NCI-H2081 (cell line): ENCODE measurements at places on chromosomes 4 and X.

DNA sequence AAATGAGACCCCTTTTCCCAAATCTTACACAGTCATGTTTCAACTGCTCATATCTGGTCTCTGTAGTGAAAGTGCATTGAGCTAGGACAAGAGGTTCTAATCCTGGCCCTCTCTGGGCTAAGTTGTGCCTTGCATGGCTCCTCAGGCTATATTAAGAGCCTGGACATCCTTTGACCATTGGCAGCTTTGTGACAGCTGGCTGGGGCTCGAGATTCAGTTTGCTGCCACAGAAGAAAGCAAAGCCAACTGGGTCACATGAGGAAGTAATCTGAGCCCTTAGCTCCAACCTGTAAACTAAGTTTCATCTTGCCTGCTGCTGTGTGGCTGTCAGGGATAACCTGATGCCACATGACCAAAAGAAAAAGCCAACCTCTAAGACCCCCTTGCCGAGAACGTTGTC, 51.8 kb upstream of the JADE1 start:
- DNase-seq, result no peak

- DNase-seq, result no peak
Observed at GRCh38 chr4:168631241-168632162, 134.7 kb downstream of the PALLD start.

- no peak for DNase-seq
Observed at GRCh38 chr4:19005211-19005610, 983.7 kb upstream of the LCORL start.

DNA sequence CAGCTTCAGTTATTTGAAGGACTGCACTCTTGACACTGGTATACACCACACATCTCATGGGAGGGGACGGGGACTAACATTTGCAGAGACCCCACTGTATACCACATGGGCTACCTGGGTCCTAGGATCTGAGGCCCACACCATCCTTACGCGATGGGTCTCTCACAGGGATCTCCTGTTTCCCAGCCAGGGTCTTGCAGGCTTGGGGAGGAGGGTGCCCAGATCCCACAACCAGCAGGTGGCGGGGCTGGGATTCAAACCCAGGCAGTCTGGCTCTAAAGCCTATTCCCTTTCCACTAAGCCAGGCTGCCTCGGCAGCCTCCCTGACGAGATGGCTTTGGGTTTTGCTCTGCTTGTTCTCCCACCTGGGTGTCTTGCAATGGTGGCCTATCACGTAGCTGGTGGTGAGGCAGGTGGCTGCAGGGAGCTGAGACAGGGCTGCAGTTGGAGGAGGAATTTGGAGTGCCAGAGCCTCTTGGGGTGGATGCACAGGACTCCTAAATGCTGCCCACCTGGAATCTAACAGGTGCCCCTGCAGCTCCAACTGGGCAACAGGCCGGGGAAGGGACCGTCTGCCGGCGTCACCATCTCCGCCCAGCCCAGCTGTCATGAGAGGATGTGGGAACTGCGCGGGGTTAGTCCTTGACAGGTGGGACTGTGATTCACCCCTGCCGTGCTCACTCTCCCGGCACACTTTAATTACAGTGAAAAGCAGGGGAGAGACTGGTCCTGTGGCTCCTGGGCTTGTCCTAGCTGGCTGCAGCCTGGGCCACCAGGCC, 110.7 kb downstream of the PSAPL1 start:
- peak; percentile 94 for DNase-seq

GRCh38 chr4:111681751-111682150, 463.5 kb upstream of the FAM241A start:
- no peak for DNase-seq

GRCh38 chrX:44459501-44459900, 83.2 kb downstream of the FUNDC1 start:
- DNase-seq, result no peak

GRCh38 chr4:41631523-41631922, 93.6 kb downstream of the LIMCH1 start:
- DNase-seq, result no peak

GRCh38 chrX:23482561-23482960, 147.9 kb downstream of the PTCHD1 start:
- DNase-seq, result no peak

DNA sequence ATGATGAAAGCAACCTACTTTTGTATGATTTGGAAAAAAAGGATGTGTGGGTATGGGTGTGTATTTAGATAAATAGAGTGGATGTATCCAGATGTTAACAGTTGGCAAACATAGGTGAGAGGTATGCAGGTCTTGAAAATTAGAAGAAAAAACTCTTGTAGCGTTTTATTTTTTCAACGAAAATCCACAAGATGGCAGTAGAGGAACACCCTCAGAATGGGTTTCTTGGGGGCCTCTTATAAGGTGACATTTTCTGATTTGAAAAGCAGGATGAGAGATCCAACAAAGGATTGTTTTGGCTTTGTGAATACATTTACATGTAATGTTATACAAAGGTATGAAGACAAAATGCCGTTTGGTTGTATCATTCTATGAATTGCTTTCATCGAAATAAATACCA, 68.3 kb downstream of the FMR1NB start:
- DNase-seq, result peak; percentile 9

- DNase-seq, result no peak
Observed at GRCh38 chr4:40466789-40467188, 131.7 kb downstream of the CHRNA9 start.

DNA sequence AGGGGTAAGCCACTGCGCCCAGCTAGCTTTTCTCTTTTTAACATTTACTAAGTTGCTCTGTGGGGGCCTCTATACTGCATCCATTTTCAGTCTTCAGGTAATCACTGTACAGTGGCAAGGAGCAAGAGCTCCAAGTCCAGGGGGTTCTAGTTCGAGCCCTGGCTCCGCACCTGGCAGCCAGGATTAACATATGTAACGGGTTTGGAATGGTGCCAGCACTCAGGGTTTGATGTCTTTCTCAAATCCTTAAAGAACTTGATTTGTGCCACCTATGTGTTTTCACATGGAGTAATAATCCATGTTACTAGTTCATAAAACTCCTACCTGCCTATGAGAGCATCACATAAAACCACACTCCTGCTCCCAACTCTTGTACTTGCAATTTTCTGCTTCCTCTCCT, 4.5 kb downstream of the GRPEL1 start:
- no peak for DNase-seq

- DNase-seq, result no peak
Observed at GRCh38 chr4:104879367-104879766, 267.3 kb upstream of the TET2 start.

DNA sequence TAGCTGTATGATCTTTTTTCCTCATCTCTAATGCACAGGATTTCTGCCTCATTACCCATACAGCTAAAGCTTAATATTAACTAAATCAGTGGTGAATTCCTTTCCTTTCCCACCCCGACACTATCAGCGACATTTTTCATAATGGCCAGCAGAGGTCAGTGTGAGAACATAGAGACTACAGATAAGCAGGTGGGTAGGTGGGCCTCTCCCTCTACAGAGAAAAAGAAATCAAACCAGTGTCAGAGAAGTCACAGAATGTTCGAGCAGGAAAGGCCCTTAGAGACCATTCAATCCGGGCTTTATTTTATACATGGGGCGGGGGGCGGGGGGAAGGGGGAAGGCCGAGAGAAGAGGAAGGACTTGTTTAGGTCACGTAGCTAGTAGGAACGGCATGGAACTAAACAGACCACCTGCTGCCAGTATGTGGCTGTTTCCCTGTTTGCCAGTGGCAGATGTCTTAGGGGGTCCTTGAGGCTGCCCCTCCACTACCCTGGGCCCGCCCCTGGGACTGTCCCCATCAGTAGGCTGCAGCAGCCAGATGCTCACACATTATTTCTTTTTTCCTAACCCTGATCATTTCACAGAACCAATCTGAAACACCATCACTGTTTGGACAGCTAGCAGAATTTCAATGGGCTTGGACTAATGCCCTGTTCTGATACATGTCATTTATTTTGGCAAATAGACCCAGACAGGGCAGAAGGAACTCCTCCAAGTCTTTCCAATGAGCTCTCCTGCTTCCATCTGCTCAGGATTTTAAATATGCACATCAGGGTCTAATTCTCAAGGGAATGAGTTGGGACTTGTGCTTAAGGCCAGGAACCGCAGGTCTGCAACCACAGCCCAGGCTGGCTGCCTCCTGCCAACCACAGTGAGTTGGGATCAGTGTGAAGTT, 133.4 kb downstream of the ATG4A start:
- peak; percentile 72 for DNase-seq
